ENCODE measurements at places on chromosomes 6 and 20. TPM values are rescaled to one million over a fixed set of nuclear protein-coding genes. Genes with fewer than 3 reads are reported as not detected.
A peak's percentile ranks its signal among the peaks of the same experiment; 100 is the strongest.

The ENPP3 gene
- total RNA-seq, result 0.16 TPM

GRCh38 chr6:46246081-46246480 lies 75.3 kb upstream of the ENPP5 start:
- no peak for DNase-seq

DNA sequence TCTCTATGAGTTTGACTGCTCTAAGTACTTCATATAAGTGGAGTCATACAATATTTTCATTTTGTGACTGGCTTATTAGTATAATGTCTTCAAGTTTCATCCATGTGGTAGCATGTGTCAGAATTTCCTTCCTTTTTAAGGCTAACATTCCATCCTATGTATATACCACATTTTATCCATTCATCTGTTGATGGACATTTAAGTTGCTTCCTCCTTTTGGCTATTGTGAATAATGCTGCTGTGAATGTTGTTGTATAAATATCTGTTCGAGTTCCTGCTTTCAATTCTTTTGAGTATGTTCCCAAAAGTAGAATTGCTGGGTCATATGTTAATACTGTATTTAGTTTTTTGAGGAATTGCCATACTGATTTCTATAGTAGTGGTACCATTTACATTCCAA lies 79.5 kb downstream of the PTPRA start:
- DNase-seq, result no peak

DNA sequence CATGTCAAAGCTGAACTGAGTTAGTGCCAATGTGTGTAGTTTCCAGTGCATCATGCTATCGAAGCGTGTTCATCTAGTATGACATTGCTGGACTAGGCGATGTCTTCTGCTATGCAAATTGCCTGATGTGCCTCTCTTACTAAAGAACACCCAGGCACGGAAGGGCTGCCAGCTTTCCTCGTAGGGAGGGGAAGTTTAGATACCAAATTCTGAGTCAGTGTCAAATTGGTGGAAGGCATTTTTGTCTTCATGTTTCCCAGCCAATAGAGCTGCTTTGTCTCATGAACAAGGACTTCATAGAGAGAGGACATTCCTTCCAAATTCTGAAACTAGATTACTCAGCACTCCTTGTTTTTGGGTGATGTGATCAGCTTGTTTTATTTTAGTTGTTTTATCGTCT lies 320.1 kb downstream of the BTBD3 start:
- DNase-seq, result peak; percentile 67

DNA sequence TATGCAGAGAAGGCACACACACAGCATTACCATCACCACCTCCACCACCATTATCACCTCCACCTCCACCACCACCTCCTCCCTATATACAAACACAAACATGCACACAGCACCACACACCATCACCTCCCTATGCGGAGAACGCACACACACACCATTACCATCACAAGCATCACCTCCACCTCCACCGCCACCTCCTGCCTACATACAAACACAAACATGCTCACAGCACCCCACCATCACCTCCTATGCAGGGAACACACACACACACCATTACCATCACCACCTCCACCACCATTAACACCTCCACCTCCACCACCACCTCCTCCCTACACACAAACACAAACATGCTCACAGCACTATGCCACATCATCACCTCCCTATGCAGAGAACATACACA lies 236.5 kb upstream of the AFDN start:
- no peak for DNase-seq

DNA sequence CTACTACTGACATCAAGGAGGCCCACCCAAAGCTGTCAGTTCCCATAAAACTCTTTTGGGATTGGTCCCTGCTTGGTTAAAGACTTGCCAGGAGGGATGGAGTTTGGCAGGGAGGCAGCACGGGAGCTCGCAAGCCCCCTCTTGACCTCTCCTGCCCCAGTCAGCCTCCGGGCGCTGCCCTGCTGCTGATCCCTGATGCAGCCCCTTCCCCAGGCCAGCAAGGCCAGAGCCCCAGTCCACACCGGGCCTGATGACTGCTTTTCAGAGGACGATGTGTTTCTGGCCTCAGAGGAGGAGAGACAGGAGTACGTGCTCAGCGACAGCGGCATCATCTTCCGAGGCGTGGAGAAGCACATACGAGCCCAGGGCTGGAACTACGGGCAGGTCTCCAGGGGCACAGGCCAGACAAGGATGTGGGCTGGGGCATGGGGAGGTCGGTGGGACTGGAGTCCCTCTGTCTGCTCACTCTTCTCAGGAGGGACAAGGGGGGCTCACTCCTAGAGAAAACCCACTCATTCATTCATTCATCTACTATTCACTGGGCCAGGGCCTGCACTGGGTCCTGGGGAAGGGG lies 15.6 kb downstream of the TGM6 start:
- DNase-seq, result no peak

The GSTA2 gene
- total RNA-seq, result not detected

The SPATS1 gene
- total RNA-seq, result not detected

The BCL2L1 gene
- total RNA-seq, result 55.2 TPM

The GTF2H4 gene
- 22.2 TPM for total RNA-seq

The FNDC1 gene
- total RNA-seq, result 1.5 TPM

GRCh38 chr6:132084811-132085509 lies 133.8 kb upstream of the CCN2 start:
- no peak for DNase-seq

The ME1 gene
- total RNA-seq, result 24.8 TPM

The GPSM3 gene
- total RNA-seq, result 6.3 TPM
